ENCODE measurements at places on chromosomes 11 and 22.

DNA sequence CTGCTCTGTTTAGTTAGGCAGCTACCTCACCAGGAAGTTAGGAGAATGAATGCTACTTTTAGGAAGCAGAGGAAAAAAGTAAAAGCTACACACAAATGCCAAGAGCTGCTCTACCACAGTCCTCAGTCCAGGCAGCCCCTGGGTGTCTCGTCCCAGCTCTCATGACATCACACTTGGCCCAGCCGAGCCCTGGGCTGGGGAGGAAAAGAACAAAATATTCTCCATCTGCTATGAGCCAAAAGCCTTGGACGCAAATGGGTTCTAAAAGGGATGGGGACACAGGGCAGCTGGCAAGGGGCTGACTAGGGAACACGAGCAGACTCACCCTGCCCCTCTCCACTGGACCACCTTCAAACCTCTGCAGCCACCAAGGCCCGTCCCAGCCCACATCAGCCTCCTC, 26.1 kb downstream of the TMEM184B start:
- DNase-seq, result no peak

DNA sequence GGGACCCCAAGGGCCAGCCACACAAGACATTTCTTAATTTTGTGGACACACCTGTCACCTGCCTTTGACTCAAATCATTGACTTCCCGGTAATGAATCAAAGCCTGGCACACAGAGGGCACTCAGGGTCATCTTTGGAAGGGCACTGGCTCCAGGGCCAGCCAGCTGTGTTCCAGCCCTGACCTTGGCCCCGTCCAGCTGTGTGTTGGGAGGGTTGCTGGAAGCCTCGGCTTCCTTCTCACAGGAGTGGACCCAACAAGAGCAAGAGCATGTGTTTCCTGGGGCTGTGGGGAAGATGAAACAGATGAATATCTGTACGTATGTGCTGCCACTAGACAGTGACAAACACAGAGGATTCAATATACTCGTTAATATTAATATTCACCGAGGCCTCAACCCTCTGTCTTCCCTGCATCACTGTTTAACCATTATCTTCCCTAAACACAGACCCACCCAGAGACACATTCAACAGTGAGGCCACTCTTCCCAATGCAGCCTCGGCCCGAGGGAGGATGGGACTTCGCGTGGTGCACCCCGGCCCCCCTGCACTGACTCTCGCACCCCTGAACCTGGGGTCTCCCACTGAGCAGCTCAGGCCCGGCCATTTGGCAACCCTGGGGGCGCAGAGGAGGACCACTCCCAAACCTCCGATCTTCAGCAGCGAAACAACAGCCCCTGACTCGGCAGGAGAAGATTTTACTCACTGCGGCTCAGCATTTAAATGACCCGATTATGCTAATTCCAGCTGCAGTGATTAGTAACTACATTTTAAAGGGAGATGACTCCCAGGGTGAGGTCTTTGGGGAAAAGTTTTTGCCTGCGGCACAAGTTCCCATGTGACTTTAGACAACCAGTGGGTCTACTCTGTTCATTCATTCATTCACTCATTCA, 45.7 kb downstream of the PHF21B start:
- no peak for DNase-seq

GRCh38 chr11:5992150-5992549, 5.4 kb upstream of the OR52L1 start:
- DNase-seq, result no peak

DNA sequence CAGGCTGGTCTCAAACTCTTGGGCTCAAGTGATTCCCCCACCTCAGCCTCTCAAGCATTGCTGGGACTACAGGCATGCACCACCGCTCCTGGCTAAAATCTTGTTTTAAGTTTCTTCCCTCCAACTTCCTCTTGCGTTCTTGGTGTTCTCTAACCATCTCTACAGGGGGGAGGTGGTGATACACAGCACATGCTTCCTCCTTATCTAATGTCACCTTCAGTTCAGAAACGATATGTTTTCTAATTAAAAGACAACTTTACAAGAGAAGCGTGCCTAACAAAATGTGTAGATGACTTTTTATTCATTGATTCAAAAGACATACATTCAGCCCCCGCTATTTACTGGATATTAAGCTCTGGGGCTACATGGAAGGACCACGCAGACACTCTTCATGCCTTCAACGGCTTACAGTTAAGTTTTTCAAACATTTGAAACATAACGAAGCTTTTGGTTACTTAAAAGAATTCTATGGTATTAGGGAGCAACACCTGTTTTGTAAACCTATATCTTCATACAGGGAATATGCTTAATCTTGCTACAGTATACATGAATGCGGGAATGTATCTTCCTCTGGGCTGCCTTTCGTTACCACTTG, 933 bp upstream of the DLAT start:
- peak; percentile 49 for DNase-seq

- no peak for DNase-seq
These were observed 156.9 kb downstream of the FEZ1 start for GRCh38 chr11:125338886-125339811.

DNA sequence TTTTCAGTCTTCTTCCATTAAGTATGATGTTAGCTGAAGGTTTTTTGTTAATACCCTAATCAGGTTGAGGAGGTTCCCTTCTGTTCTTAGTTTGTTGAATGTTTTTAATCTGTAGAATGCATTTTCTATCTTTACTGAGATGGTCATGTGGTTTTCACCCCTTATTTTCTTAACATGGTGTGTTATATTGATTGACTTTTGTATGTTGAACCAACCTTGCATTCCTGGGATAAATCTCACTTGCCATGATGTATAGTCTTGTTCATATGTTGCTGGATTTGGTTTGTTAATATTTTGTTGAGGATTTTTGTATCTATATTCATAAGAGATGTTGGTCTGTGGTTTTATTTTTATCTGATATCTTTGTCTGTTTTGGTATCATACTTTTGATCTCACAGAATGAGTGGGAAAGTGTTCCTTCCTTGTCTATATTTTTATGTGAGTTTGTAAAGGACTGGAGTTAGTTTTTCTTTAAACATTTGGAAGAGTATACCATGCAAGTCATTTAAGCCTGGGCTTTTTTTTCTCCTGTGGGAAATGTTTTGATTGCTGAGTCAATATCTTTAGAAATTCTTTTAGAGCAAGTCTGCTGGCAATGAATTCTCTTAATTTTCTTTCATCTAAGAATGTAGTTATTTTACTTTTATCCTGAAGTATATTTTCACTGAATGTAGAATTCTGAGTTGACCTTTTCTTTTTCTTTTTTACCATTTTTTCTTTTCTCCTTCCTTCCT, 5.5 kb upstream of the P4HA3 start:
- DNase-seq, result no peak

DNA sequence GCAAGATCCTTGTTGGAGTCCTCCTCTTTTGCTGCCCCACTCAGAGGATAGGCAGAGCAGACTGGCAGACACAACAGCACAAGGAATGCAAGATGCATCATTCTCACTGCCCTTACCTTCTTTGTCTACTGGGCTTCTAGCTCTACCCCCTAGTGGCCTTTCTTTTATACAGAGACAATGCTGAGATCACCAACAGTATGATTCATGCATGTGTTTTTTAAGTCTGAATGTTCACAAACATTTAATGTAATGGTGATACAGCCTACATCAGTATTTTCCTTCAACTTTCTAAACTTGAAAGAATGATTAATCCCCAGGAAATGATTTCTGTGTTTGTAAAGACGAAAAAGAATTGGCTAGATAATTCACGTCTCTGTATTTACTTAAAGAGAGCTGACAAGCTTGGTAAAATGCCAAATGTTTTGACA, at the start of gene MMP10:
Gene MMP10, minus strand, starts transcription at position 138 of the 428 bp plus-strand sequence. Its CDS starts 37 bp downstream, at position 101.
- DNase-seq, result no peak

All from GM06990 (cell line).